Amygdala (tissue), 56 donors: ENCODE measurements at places on chromosomes 6 and 20.

DNA sequence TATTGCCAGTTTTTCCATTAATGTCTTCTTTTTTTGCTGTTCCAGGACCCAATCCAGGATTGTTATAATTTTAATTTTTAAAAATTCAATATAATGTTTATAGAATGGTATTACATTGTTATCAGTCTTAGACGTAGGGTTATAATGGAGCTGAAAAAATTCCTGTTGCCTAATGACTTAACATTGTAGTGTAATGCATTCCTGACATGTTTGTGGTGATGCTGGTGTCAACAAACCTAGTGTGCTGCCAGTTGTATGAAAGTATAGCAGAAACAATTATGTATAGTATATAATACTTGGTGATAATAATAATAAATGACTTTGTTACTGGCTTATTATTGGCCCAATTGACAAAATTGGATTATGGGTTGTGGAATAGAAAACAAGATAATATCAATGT, 30.4 kb downstream of the KIZ start:
- no peak for DNase-seq

DNA sequence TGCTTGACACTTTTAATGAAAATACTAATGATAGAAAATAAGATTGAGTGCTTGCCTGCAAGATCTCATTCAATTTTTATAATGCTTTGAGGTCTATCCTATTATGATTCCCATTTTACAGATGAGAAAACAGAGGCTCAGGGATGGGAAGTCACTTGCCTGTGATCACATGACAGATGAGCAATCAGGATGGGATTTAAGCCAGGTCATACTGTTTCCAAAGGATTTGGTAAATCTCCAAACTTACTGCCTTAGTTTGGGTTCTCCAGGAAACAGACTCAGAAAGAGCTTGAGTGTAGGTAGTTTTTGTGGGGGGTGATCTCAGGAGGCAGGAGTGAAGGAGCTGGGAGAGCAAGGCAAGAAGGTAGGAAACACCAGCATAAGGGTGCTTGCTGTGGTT, 456.3 kb downstream of the MAFB start:
- DNase-seq, result no peak

GRCh38 chr6:141580131-141580530, 552.6 kb upstream of the GJE1 start:
- DNase-seq, result no peak

DNA sequence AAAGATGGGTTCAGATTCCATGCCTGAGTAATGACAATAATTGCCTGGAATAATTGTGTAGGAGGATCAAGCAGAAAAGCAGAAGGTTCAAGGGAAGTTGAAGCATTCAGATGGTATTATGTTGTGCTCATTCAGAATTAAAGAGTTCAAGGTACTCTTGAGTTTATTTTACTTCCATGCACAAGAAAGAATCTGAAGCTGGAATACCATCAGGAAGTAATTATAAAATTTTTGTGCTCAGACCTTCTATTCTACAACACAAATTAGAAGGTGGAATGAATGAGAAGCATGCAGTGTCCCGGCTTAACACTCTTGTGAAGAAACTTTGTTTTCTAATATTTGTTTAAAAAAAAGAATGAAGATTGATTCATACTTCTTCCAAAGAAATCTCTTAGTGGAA, 139.4 kb upstream of the ENPP5 start:
- DNase-seq, result no peak

DNA sequence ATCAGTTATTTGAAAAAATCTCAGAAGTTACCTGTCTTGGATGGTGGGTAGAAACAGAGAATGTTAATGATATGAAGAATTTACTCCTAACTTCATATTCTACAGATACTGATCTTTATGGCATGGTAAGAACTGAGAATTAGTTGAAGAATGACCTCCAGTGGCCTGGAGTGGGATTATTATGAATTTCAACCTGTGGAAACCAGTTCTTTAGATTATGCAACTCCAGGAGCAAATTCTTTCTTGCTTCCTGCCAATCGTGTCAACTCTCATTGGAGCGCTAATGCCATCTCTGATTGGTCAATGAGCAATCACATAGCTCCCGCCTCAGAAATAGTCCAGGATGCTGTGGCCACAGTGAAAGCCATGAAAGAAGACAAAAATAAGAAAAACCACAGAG, 40.6 kb downstream of the LYRM2 start:
- DNase-seq, result no peak

DNA sequence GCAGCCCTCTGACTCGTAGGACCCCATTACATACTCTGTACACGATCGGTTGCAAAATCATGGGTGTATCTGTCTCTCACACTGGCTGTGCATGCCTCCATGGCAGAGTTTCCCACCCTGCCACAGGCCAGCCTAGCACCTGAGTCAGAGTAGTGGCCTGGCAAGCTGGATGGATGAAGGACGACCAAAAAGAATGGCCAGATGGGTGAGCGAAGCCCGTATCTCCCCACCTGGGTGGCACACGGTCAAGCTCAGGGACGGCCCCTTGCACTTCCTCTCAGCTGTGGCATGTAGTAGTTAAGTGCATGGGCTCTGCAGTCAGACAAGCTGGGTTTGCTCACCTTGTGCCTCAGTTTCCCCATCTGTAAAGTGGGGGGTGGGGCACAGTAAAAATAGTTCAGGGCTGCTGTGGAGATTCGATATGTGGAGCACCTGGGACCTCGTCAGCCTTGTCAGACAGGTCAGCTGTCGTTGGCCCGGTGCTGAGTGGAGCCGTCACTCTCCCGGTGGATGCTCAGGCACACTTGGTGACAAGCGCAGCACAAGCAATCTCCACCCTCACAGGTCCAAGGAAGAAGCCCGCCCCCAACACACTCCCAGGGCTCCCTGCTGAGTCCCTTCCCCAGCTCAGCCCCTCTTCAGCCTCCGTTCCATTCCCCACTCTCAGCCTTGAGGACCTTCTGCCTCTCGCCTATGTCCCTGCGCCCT, 12.6 kb downstream of the CPNE5 start:
- no peak for DNase-seq

DNA sequence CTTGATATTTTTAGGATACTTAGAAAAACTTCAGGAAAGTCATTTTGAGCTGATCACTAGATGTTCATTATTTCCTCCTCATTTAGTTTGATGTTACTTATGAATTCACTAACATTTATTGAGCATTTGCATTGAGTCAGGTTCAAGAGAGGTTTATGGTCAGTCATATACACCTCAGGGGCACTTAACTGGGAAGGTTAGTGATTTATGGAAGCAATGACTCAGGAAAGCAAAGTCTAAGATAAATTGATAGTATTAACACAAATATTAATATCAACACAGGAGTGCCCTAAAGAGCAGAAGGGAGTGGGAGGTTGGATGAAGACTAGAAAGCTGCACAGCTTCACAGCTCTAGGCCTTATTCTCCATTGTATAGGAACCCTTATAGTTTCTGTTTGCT, 177.0 kb upstream of the TNFAIP3 start:
- no peak for DNase-seq
